ENCODE measurements at places on chromosomes 2 and 18. TPM values are rescaled to one million over a fixed set of nuclear protein-coding genes. Genes with fewer than 3 reads are reported as not detected.

GRCh38 chr2:225773148-225773547, 373.6 kb downstream of the NYAP2 start:
- no peak for DNase-seq

Gene GALR1
- not detected for total RNA-seq

DNA sequence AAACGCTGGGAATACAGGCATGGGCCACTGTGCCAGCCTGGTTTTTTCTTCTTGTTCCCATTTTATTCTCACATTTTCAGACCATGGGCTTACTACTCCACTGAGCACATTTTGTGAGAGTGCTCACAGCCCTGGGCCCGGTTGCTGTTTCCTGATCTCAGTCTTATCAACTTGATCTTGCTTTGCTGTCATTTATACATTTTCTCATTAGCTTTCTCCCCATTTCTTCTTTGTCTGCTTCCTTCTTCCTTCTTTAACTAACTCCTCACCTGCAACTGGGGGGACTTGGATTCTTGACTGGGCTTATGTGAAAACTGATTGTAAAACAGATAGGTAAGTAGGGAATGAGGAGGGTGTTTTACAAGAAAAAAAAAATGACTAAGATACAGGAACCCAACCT, 117.3 kb downstream of the PLB1 start:
- no peak for DNase-seq

Gene GALNT14
- 0.74 TPM for total RNA-seq

- DNase-seq, result no peak
These were observed 1.3 kb downstream of the RASGRP3 start for GRCh38 chr2:33477473-33478468.

DNA sequence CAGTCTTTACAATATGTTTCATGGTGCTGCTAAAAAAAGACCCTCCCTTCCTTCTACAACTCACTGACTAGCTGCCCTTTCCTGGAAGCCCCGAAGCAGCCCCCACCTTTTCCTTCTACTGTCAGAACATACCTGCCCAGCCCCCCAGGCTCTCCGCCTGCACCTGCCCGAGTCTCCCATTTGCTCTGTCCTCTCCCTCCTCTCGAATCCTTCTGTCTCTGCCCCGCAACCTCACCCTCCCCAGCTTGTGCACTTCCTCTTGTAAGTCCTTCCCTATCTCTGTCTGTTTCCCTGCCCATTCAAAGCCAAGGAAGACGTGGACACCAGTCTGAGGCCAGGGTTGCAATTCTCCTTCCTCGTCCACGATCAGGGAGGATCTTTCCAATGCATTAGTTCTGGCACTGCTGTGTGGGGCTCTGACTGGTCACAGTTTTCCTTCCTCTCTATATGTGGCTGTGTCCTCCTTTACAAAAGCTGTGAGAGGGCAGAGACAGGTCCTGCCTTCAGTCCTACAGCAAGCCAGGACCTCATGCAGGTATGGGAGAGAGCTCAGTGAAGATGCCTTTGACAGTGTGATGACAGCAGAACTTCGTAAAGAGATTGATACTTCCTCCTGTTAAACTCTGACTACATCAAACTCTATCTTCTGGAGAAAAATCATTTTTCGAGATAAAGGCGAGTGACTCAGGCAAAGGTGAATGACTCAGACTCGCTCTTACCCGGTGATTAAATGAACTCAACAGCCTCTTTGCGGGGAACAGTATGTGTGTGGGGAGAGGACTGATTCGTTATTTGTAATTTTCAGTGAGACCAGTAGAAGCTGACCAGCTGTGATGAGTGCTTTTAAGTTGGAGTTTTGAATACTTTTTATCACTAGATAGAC, 14.2 kb downstream of the TNFRSF11A start:
- no peak for DNase-seq

Gene DSG4
- total RNA-seq, result not detected

GRCh38 chr18:79420033-79420745, 24.5 kb downstream of the NFATC1 start:
- no peak for DNase-seq

DNA sequence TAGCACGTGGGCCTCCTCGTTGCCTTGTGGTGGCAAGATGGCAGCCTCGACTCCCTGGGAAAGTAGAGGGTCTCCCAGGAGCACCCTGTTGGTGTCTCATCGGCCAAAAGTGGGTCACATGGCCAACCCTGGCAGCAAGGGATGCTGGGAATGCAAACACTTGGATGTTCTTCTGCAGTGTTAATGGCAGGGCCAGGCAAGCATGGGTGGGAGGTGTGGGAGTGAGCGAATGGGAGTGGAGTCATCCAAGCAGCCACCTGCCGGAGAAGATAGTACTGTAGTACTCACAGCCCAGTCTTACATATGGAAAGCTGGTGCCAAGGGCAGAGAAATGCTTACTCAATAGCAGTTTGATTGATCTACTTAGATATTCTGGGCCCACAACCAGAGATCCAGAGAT, 122.2 kb downstream of the INHBB start:
- no peak for DNase-seq

DNA sequence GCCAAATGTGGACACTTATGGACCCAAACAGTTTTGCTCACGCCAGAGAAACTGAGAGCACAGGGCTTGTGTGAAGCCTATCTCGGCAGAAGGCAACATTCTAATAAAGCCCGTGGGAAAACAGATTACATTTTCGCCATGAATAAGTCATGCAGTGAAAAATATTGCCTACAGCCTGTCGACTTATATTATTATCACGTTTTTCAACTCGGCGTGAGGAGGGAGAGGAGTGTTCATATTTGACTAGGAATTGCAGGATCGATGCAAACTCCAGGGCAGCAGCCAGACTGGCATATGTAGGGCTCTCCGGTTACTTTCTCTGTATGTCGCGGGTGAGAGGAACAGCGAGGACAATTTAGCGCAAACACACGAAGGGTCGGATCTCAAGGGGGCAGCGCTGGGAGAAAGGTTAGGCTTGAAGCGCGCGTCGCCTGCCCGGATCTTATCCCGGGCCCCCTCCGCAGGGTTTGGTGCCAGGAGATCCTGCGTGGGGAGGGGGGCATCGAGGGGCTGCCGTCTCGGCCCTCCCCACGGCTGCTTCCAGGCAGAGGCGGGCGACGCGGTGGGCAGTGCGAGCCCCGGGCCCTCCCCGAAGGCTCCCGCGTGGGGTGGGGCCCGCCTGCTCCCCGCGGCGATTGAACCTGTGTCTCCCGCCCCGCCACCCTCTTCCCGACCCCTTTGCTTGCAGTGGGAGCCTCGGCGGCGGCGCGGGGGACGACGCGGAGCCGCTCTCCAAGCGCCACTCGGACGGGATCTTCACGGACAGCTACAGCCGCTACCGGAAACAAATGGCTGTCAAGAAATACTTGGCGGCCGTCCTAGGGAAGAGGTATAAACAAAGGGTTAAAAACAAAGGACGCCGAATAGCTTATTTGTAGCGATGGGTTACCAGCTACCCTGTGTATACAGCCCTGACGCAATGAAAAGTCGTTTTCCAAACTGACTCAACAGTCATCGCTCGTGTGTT, 4.4 kb downstream of the ADCYAP1 start:
- no peak for DNase-seq

DNA sequence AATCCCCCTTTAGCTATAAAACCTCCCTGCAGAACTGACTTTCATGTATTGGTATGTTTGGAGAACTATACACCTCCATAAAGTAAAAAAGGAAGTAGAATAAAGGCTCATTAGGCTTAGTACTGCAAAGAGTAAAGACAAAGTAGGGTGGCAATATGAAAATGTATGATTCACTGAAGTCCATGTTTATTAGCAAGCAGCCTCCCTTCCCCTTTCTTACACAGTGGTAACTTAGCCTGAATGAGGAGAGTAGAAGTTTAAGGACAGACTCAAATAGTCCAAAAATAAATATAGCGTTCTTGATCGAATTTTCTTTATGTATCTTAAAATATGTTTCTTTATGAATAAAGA, 1.5 kb downstream of the ZNF804A start:
- no peak for DNase-seq

GRCh38 chr2:124836416-124836815, 811.3 kb downstream of the CNTNAP5 start:
- no peak for DNase-seq

DNA sequence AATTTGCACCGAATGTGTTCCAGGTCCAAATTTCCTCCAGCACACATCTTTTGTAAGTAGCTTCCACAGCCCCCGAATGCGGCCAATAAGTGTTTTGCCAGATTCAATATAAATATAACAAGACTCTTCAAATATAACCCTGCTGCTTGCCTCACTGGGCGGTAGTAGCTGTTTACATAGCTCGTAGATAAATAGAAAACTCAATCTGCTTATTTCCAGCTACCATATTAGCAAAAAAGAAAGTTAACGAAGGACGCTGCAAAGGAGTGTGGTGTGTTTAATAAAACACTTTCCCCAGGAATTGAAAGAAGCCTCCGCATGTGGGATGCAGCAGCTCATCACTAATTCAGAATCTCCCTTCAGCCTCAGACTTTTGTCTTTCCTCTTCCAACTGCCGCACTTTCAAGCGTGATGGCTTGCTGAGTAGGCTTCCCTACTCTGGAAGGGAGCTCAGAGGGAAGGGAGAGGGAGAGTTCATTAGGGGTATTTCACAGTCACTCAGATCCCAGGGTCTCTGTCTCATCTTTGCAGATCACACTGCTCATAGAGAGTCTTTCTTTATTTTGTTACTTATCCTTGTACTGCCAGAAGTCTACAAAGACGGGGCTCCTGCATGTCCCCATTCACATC, 367.0 kb downstream of the RND3 start:
- no peak for DNase-seq

DNA sequence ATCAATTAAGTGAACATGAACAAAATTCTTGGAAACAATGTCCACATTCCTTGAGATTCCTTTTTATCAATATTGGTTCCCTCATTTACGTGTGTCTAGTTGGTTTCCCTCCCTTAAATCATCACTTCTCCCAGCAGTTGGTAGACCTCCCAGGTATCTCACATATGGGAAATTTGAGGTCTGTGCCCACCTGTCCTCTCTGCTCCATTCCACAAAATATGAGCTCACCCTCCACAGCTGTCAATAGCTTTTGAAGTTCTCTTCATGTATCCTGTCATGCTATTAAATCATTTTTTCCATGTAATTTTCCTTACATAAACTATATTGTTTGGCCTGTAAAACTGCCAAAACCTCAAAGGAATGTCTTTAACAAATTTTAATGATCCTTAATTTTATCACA, 992.2 kb upstream of the ACVR2A start:
- no peak for DNase-seq

DNA sequence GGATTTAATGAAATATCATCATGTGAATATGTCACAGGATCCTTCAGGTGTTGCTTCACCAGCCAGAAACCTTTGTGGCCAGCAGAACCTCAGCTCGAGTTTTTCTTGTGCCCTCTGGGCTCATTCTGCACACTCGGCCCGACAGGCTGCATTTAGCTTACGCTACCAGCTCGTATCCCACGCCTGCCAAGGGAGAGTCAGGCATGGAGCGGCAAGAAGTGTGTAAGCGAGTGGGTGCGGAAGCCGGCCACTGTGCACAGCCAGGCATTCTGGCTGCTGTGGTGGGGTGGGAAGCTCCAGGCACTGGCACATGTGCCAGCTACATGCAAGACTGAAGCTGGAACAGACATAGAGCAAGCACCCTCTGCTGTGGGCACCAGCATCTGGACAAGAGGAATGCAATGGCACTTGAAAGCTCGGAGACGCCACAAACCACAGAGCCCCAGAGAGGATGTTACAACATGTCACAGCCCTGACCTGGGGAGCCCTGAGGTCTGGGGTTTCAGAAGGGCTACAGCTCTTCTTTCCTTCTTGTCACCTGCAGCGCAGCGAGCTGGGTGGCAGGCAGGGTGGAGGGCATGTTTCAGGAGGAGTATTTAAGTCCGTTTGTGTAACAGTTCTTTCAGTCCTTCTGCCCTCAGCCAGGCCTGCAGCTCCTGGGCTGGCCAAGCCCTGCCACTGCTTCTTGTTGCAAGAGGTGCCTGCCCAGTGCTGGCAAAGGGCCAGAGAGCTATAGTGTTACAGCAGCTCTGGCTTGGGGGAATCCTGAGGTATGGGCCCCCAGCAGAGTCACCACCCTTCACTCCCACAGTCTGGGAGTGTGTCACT, 257.3 kb upstream of the HNMT start:
- no peak for DNase-seq

DNA sequence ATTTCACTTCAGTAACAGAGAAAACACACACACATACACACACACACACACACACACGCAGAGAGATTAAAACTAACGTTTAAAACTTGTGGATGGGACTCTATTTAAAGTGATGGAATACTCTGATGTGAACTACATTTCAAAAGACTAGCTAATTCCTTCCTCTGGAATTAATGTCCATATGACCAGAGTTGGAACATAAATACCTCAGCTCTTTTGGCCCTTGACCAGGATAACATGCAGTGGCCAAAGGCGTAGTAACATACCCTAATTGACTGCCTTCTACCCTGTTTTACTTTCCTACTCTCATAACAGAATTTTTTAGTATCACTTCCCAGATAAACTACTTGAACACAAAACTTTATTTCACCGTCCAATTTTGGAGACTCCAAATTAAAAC, 671.3 kb upstream of the CHAC2 start:
- DNase-seq, result no peak
